ENCODE measurements at places on chromosomes 5 and 9. TPM values are rescaled to one million over a fixed set of nuclear protein-coding genes. Genes with fewer than 3 reads are reported as not detected.

ARHGEF37 gene
- 13.0 TPM for total RNA-seq

TCF7 gene
- total RNA-seq: 16.8 TPM

COL5A1 gene
- total RNA-seq: not detected

IGFBPL1 gene
- total RNA-seq: 4.6 TPM

ADRA1B gene
- 10.9 TPM for total RNA-seq

HABP4 gene
- 9.8 TPM for total RNA-seq

MZB1 gene
- total RNA-seq: 0.24 TPM

TNC gene
- 1.0 TPM for total RNA-seq

MRPL22 gene
- total RNA-seq: 73.8 TPM

GGTA1 gene
- not detected for total RNA-seq

SLCO6A1 gene
- not detected for total RNA-seq

PDE6A gene
- not detected for total RNA-seq

SCGB3A2 gene
- total RNA-seq: not detected

SURF1 gene
- total RNA-seq: 47.9 TPM

CETN3 gene
- total RNA-seq: 30.0 TPM

LCN10 gene
- total RNA-seq: 0.33 TPM

CDX1 gene
- not detected for total RNA-seq

AGXT2 gene
- not detected for total RNA-seq

ADAMTS19 gene
- total RNA-seq: not detected

NFX1 gene
- total RNA-seq: 27.3 TPM

ADAMTS6 gene
- 1.2 TPM for total RNA-seq

PCDHGA10 gene
- total RNA-seq: 3.7 TPM

FAM81B gene
- total RNA-seq: not detected

IFNB1 gene
- total RNA-seq: 0.61 TPM

NMUR2 gene
- total RNA-seq: 178 TPM

GM2A gene
- total RNA-seq: 22.4 TPM

KDM3B gene
- 75.1 TPM for total RNA-seq

IFNA5 gene
- total RNA-seq: not detected

LRRC70 gene
- total RNA-seq: 1.1 TPM

TSTD2 gene
- 12.6 TPM for total RNA-seq

TMEM232 gene
- total RNA-seq: 2.0 TPM

ELOVL7 gene
- total RNA-seq: 42.7 TPM

ENTPD2 gene
- total RNA-seq: 3.8 TPM

MCIDAS gene
- total RNA-seq: 4.4 TPM

TLN1 gene
- total RNA-seq: 98.7 TPM

OXCT1 gene
- total RNA-seq: 14.2 TPM

ATP10B gene
- total RNA-seq: 3.7 TPM

FOXD4L3 gene
- 1.2 TPM for total RNA-seq

SCGB3A1 gene
- total RNA-seq: not detected

C9 gene
- total RNA-seq: not detected

Data from Calu3 (cell line).